ENCODE measurements at places on chromosomes 5 and 9.

DNA sequence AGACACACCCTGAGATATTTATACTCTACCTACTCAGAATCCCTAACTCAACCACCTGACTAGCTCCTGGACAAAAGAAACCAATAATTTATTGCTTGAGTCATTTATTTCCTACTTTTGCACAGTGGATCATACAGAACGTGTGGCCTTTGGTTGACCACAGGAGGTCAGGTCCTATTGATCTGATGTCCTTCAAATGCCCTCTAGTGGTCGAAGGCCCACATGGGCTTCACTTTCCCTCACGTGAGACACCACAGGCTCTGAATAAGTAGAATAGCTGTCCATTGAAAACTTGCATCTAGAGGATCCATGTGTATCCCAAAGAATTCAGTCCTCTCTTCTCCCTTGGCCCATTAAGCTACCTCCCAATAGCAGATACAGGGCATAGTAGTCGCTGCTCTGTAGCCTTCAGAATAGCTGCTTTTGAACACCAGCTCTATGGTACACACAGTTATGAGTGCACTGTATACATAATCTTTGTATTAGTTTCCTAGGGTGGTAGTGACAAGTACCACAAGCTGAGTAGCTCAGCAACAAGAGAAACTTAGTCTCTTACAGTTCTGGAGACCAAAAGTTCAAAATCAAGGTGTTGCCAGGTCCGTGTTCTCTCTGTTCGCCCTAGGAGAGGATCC lies 177.6 kb upstream of the SMARCA2 start:
- DNase-seq: no peak

- DNase-seq: no peak
Measured at GRCh38 chr5:153358315-153358976, 132.0 kb upstream of the GRIA1 start.

DNA sequence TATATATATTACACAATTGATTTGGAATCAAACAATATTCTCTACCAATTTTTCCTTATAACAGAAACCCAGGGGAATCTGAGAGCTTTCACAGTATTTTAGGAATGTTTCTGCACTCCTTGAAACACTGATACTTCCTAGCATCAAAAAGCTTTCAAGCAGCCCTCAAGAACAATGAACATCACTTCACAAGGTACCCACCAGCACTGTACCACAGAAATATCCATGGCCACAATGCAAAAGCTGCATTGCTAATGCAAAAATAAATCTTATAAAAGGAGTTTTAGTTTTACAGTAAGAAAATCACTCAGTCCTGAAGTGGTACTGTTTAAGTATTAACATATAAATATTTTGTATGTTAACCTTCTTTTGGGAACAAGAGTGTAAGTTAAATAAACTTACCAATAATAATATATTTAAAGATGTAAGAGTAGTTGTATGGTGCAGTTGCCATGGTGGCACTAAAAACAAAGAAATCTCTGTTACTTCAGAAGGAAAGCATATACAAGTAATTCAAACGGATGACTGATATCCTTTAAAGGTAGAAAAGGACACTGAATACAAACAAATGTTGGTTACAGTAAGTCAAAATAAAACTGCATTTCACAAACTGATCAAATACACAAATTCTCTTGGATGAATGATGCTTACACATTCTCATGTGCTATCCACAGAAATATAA lies 8.6 kb downstream of the RAB14 start:
- DNase-seq: peak; percentile 14

GRCh38 chr9:105510024-105510423 lies 47.9 kb upstream of the FKTN start:
- DNase-seq: no peak

DNA sequence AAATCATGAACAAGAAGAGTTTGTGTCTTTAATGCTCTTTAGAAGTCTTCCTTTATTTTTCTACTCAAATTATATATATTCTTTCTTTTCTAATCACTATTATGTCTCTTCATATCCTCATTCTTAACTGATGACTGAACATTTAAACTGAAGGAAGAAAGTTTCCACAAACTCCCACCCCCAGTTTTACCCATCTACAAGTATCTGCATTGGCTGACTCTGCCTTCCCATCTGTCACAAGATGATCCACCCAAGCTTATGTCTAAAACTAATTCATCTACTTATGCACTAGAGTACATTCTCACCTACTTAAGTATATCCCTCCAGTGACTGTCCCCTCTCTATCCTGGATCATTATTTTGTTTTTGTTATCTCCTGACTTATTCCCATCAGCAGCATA lies 344.5 kb downstream of the PRR16 start:
- no peak for DNase-seq

GRCh38 chr9:89734600-89735041 lies 129.8 kb downstream of the GADD45G start:
- DNase-seq: no peak

- DNase-seq: no peak
Measured at GRCh38 chr9:133122935-133123611, 2.0 kb upstream of the RALGDS start.

- no peak for DNase-seq
Measured at GRCh38 chr5:143592648-143593047, 189.2 kb upstream of the NR3C1 start.

GRCh38 chr5:179427676-179428056 lies 82.4 kb upstream of the ADAMTS2 start:
- no peak for DNase-seq

GRCh38 chr9:105044518-105044917 lies 116.6 kb upstream of the ABCA1 start:
- no peak for DNase-seq

All from CD4-positive, alpha-beta T cell treated with Interleukin-15 for 4 hours (primary cell).